Globus pallidus (tissue), 1 donor: ENCODE measurements at places on chromosomes 6 and 20.

- no peak for DNase-seq
Observed at GRCh38 chr20:16710781-16711180, 19.0 kb upstream of the SNRPB2 start.

DNA sequence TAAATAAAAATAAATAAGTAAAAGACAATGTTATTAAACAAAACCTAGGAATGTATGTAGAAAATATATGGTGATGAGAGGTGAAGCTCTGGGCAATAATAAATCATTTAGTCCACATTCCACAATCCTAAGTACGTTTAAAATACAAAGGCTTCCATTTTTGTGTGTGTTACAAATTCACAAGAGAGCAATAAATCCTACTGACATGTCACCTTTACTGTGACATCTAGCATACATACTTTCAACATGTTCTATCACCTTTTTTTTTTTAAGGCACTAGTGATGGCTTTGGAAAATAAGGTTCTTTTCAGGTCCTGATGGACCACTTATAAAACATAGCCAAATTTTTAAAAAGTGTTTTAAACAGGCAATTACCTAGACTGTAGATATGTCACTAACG, 12.0 kb downstream of the REV3L start:
- DNase-seq, result no peak

GRCh38 chr6:34834789-34835518, 43.1 kb downstream of the BLTP3A start:
- DNase-seq, result no peak

DNA sequence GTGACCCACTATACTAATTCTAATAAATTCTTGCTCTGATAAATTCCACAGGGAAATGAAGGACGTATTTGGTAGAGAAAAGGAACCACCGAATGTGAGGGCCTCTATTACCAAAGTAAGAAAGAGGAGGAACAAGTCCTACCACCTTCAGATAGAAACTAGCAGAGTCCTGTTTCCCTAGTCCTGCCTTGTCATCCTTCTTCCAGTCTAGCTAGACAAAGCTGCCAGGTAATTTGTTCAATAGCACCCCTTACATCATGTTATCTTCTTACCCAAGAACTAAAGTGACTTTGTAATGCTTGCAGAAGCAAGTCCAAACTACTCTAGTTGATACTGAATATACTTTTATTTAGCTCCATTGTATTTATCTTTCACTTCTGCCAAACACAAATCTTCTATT, 29.3 kb upstream of the FAM83B start:
- no peak for DNase-seq

DNA sequence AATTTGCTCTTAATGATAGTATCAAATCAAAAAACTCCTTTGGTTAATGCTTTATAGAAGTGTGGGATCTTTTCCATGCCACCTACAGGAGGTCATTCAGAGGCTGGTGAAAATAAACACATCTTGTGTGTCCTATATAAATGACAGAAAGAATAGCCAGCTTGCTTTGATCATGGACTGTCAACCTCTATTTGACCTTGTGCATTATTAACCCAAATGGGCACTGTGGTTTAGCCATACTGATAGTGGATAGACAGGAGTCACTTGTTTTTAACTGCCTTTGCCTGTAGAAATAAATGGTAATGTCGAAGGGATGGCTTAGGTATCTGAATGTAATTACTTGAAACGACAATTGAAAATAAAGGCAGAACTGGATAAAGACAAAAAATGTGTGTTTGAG, 123.8 kb downstream of the CDKAL1 start:
- DNase-seq, result no peak

GRCh38 chr6:11132194-11132888, 20.8 kb upstream of the ERVFRD-1 start:
- no peak for DNase-seq

DNA sequence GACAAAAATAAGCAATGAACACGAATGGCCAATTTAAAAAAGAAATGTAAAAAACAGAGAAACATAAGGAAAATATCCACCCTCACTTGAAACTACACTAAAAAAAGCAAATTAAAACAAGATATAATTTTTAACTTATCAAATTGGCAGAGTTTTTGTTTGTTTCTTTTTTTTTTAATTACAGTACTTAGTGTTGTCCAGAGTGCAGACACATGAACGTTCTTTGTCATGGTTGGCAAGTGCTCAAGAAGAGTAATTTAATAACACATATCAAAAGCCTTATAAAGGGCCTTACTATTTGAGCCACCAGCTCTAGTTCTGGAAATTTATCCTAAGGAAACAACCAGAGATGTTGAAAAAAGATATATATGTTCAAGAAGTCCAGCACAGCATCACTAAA, 142.3 kb downstream of the ATXN1 start:
- DNase-seq, result no peak

GRCh38 chr20:8536262-8536618, 404.2 kb downstream of the PLCB1 start:
- no peak for DNase-seq

DNA sequence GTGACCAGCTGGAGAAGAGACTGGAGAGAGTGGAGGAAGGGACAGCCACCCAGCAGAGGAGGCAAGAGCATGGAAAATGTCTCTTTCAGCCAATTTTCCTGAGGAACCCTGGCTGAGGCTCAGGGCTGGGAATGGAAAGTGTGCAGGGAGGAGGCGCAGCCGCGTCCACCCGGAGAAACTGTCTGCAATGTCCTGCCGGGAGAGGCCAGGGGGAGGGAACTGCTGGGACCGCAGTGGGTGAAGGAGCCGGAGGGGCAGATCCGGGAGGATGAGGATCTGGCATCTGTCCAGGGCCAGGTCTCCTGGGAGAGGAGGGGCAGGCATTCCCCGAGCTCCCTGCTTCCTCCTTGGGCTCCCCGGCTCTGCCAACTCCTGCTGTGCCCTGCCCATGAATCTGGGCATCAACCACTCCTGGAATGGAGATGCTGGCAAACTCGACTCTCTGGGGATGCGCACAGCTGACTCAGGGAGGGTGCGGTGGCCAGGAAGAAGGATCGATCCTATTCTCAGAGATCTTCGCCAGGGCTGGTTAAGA, 17.4 kb upstream of the HM13 start:
- no peak for DNase-seq

DNA sequence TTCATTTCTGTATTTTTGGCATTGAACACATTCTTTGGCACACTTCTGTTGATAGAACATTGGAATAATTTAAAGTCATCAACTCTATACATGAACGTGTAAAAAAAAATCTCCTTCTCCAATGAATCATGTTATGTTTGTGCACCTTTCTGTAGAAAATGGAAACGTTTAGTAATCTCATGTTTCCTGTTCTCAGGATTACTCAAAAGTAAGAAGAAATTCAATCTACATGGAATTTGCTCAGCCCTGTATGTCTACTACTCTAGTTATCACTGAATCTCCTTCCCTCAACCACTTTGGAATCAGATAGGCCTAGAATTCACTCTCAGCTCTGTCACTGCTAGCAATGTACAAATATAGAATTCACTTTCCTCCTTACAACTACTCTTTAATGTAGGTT, 103.6 kb downstream of the COL21A1 start:
- no peak for DNase-seq

DNA sequence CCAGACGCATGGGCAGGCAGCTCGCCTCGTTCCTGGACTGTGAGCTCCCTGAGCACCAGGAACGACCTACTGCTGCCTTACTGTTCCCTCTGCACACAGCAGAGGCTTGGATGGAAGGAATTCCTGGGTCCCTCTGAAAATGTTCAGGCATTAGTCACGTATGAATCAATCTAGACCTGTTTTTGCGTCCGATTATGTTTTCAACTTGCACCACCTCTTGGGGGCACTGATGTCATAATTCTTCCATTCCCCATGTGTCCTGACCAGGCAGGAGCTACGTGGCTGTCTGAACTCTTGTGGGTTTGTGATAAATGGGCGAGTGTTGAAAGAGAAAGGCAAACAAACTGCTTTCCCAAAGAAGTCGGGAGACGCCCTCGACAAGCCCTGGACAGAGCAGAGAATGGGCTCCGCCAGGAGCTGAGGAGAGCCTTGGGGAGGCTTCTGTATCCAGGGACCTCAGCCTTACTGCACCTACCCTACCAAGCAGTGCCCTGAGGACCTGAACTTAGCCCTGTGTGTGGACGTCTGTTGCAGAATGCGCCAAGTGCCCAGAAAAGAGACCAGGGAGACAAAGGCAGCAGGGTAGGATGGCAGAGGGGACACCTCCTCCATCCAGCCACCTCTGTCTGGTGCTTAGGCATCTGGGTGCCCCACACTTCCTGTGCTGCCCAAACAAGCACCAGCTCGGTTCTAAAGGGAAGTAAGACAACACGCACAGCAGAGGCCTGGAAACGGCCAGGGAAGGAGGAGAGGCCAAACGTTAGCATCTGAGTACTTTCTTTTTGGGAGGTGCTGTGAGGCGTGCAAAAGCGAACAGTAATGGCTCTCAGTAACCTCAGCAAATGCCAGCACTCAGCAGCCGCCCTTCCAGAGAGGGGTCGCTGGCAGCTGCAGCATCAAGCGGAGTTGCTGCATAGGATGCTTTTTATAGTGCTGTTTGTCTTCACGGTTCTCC, 124.2 kb downstream of the LY86 start:
- no peak for DNase-seq

DNA sequence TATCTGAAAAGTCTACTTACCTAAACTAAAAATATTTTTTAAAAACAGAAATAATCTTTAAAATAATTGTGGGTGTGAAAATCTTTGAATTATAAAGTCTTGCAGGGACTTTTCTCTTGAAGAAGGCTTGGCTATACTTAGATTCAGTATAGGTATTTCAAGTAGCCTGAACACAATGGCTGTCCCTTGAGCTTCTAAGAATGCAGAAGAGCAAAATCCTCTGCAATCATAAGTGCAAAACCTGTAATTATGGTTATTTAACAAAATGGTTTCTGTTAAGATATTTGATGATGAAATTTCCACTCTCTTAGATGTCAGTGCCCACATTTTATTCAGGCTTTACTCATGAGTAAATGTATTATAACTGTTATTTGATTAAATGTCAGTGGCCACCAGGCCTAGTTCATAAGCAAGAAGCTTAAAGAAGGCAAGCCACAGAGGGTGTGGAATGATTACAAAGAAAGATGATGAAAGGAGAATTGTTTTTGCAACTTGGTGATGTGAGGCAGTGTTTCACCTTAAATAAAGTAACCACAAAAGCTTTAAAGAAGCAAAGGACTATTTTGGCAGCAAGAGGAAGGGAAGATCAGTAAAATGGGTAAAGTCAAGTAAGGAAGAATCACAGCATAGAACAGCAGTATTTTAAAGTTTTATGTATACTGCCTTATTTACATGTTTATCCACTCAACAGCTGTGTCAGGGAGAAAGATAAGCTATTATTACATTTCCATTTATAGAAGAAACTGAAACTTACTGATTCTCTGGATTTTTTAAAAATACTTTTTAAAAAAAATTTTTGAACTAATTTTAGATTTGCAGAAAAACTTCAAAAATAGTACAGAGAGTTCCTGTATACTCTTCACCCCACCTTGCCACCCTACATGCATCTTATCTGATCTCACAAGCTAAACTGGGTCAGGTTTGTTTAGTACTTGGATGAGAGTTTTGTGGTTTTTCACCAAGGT, 351.2 kb upstream of the RUNX2 start:
- no peak for DNase-seq

DNA sequence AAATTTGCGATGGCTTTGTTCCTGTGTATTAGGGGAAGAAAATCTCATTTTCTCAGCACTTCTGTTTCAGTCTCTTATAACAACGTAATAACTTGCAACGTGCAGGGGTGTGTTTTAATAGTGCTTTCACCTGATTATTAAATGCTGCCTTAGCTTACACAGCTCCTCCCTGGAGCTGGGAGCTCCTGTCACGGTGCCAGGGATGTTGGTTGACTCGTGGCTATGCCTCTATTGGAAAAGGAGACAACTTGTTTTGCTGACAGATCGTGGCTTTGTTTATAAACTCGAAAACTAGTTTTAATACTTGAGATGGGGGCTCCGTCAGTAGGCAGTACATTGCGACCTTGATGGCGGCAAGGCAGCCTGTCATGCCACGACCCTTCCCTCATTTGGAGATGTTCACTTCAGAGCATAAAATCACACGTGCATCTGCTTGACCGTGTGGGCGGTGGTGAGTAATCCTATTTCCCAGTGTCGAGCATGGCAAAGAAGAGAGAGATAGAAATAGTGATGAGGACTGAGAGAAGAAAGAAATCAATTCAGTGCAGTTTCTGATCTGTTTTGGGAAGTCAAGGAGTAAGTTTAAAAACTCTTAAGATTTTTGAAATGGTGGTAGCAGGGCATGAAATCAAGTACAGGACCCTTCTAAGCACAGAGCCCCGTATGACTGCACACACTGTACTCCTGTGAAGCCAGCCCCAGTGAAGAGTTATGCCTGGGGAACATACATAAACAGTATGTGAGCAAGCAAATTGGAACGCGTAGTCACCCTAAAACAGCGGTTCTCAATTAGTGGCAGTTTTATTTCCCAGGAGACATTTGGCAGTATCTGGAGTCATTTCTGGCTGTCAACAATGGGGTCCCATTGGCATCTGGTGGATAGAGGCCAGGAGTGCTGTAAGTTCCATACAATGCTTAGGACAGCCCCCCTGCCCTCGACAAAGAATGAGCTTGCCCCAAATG, 147.2 kb downstream of the DOK5 start:
- DNase-seq, result no peak

DNA sequence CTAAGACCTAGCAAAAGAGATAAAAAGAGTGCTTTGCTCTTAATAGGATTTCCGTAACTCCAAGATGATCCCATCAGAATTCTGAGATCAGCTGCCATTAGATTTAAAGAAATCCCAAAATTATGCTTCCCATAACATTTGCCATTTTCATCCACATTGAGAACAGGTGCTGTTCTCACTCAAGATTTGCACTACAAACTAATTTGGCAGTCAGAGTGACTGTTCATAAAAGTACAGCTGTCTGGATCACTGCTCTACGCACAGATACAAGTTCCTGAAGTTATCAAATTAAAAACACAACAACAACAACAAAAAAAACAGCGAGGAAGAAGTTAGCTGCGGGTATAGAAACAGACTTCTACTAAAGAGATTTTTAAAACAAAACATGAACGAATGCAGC, 58.1 kb downstream of the ASCC3 start:
- DNase-seq, result no peak

DNA sequence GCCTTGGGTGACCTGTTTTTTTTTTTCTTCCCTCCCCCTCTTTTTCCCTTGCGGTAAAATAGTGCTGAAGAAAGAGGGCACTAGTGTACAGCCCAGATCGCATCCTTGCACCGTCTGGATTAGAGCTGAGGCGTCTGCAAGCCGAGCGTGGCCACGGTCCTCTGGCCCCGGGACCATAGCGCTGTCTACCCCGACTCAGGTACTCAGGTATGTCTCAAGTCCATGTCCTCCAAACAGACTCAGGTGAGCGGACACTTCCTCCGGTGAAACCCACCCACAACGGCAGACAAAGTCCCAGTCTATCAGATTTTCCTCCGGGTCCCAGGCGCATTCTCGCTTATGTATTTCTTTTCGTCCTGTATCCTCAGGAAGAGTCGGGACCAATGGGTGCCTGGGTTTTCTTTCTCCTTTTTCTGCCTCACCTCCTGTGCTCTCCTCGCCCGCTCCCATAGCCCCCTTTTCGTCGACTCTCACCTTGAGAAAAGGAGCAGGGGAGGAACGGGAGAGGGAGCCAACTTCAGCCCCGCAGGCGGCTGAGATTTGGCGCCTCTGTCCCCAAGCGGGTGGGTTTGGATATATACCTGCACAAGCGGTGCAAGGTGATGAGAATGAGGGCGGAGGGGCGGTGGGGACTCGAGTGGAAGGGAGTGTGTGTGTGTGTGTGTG, 1.1 kb upstream of the GRM1 start:
- DNase-seq, result no peak

GRCh38 chr6:117497237-117497636, 14.8 kb downstream of the DCBLD1 start:
- DNase-seq, result no peak
